Sigmoid colon (tissue), 7 donors: ENCODE measurements at places on chromosomes 5 and 9. TPM values are rescaled to one million over a fixed set of nuclear protein-coding genes. Genes with fewer than 3 reads are reported as not detected.

- peak; percentile 65 for DNase-seq
Observed at GRCh38 chr9:130040984-130041647, 1.9 kb downstream of the FNBP1 start.

The ITK gene
- total RNA-seq: 1.5 TPM

GRCh38 chr9:35691757-35692301 is 2.1 kb upstream of the TPM2 start:
- peak; percentile 83 for DNase-seq

DNA sequence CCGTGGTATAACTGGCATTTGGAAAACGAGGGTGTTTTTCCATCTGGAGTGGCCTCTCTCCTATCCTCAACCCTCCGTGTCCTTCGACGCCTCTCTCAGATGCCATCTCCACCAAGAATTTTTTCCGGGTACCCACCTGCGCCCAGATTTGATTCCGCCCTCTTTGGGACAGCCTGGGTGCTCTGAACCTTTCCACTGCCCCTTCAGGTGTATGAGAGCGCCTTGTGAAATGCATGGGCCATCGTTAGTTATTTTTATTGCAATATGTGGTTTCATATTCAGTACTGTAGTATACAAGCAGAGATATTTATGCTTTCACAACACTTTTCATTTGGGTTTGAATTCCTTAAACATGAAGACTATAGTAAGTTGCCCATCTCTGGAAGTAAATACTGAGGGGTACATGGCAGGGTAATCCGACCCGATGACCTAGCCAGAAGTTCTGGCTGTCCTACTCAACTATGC is 78.2 kb upstream of the IFNE start:
- DNase-seq: no peak

The LHFPL2 gene
- 22.2 TPM for total RNA-seq

DNA sequence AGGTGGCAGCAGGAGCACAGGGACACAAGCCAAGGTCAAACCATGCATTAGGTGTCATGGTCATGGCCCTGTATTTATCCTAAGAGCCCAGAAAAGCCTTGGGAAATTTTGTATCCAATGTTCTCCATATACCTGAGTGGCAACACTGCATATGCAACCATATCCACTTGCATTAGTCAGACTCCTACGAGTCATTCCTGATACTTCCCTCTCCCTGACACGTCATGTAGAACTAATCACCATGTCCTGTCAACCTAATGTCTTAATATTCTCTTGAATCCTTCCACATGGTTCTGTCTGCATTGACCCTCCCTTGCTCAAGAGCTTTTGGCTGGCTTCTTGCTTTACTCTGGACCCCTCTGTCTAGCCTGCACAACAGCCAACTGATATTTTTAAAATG is 9.4 kb downstream of the SCGB3A2 start:
- no peak for DNase-seq
